ENCODE measurements at places on chromosomes 1 and 21.

DNA sequence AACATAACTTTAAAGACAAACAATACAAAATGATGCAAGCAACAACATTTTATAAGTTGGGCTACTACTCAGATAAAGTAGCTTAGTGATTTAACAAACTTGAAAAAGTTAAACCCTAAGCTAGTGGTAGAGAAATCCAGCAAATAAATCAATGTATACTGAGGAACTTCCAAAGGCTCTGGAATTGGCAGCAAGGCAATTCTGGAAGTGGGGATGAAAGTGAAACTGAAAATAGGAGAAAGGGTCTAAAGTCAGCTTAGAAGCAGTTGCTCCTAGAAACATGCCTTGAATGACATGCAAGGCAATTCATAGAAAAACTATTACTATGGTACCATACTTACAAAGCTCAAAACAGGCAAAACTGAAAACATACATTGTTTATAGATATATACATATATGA is 90.0 kb upstream of the CAMK1G start:
- DNase-seq, result no peak

DNA sequence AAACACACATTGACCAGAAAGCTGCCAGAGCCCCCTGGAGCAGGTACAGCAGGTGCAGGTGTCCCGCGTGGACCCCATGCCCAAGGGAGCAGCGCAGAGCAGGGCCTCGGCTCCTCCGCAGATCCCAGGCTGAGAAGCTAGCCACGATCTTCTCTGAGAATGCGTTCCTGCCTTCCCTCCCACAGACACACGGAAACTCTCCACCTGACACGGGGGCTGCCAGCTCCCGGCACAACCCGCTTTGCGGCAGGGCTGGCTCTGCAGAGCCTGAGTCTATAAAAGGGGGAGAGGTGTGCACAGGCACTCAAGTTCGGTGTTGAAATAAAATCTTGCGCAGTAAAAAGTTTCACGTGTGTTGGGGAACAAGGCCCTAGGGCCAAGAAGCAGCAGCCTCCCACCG is 9.6 kb downstream of the MEGF6 start:
- DNase-seq, result no peak

- DNase-seq, result no peak
Measured at GRCh38 chr1:97143236-97143882, 421.8 kb downstream of the PTBP2 start.

- DNase-seq, result no peak
Measured at GRCh38 chr1:239778208-239778813, 313.4 kb upstream of the FMN2 start.

DNA sequence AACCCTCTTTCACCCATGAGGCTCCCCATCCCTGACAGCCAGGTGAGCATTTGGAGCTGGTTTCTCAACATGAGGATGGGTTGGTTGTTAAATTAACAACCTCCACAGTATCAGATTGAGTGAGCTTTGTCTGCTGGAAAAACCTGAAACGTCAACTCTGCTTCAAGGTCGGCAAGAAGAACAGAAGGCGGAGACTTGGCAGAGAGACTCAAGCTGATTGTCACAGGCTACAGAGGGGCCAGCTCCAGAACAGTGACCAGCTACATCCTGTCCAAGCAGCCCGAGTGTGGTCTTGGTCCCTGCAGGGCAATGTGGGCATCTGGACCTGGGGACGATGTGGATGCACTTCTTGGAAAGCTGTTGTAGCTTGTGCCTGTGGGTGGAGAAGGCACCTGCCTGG is 36.6 kb upstream of the TMEM51 start:
- no peak for DNase-seq
